Neural crest cell (in vitro differentiated cells): ENCODE measurements at places on chromosomes 4 and X.

- no peak for DNase-seq
Measured at GRCh38 chrX:23115651-23116050, 115.9 kb downstream of the DDX53 start.

DNA sequence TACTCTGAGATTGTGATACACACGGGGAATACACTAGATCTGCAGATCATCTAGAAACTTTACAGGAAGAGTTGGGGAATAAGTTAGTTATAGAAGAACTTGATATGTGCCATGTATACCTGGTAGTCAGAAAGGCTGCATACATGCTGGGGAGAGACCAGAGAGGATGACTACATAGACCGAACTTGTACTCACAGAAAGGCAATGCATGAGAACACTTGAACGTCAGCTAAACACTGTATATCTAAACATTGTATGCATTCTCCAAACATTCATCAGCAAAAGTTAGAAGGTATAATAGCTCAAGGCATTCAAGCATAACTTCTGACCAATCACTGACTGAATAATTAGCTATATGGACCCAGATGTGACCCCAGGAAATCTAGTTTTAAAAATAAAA, 78.0 kb upstream of the PDHA2 start:
- no peak for DNase-seq

- DNase-seq = peak; percentile 38
Measured at GRCh38 chrX:48696909-48697727, 584 bp downstream of the SUV39H1 start.

DNA sequence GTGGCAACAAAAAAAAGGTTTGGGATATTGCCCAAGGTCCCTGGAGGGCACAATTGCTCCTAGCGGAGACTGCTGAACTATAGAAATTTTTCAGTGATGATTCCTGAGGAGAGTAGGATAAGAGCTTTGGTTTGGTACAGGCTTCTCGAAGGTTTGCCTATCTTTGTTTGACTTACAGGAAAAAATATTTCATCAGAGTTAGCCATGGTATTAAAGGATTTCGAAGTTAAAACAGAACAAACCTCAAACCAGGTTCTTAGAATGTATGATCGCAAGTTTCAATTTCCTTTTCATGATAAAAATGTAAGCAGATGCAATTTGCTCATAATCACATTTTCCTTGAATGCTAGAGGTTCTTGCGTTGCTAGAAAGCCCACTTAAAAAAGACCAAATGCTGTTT, 1.7 kb downstream of the EGFL6 start:
- no peak for DNase-seq

DNA sequence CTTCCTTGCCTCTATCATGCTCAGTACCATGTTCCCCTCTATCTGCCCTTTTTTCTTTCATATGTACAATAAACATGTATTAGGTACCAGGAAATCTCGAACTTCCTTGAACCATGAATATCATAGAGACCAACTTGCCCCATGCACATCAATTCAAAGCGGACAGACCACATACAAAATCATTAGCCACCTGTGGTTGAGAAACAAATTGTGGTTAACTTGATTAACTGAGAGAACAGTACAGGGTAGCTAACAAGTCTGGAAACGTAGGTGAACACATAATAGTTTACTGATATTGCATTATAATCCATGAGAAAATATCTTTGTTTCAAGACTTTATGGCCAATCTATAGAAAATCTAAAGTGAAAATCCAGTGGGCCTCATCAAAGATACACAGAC, 8.2 kb downstream of the CASP3 start:
- no peak for DNase-seq

DNA sequence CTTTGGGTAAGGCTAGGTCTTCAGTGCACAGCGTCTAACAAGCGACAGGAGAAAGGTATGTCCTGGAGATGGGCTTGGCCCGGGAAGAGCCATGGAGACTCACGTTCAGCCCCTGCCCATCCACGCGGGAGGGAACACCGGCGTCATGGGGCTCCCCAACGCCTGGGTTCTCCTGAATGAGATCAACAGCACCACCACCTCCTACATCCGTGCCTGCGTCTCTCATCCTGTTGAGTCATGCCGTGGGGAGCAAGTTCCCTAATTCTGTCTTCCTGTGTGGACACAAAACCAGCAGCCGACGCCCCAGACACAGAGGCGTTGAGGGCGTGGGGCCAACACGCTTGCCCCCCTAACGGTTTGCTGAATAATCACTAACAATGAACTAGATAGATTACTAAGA, 20.1 kb upstream of the IL3RA start:
- DNase-seq = no peak

GRCh38 chr4:185463541-185463940, 8.0 kb downstream of the CCDC110 start:
- no peak for DNase-seq
